Fibroblast of skin of scalp (primary cell): ENCODE measurements at places on chromosomes 12 and 14.

- DNase-seq, result no peak
Observed at GRCh38 chr12:4244868-4245267, 28.7 kb upstream of the CCND2 start.

DNA sequence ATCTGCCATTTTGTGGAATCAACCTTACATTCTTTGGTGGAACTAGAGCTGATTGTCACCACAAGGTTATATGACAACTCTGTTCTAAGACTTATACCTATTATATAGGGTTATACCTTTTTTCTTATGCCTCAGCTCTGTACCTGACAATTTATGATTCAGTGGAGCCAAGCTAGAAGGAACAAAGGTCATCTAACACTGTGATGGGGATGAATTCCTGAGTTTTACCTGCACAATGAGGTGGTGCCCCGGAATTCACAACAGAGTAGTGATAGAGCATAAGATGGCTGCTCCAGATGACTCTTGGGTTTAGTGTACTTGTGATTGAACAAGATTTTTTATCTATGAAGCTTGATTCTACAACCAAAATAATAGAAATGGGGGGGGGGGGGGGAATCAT lies 207.3 kb downstream of the PCNX1 start:
- DNase-seq, result no peak

DNA sequence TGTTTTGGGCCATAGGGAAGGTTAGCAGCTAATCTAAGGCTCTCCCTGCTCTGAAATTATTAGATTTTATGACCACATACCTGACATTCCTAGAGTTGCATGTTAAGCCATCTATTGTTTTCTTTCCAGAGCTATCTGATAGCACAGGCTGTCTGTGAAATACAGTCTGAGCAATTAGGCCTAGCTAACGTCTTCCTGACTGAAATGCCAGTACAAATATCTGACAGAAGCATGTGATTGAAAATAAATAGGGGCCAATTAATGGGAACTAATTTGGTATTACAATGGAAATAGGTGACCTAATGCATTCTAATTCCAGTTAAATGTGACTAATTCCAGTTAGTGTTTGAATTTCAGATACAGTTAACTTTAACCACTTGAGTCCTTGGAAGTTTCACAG lies 115.2 kb downstream of the C12orf75 start:
- peak; percentile 69 for DNase-seq

- DNase-seq, result no peak
Observed at GRCh38 chr14:103267226-103267910, 66.7 kb upstream of the EIF5 start.

GRCh38 chr14:99233222-99234035 lies 38.6 kb downstream of the BCL11B start:
- DNase-seq, result no peak

DNA sequence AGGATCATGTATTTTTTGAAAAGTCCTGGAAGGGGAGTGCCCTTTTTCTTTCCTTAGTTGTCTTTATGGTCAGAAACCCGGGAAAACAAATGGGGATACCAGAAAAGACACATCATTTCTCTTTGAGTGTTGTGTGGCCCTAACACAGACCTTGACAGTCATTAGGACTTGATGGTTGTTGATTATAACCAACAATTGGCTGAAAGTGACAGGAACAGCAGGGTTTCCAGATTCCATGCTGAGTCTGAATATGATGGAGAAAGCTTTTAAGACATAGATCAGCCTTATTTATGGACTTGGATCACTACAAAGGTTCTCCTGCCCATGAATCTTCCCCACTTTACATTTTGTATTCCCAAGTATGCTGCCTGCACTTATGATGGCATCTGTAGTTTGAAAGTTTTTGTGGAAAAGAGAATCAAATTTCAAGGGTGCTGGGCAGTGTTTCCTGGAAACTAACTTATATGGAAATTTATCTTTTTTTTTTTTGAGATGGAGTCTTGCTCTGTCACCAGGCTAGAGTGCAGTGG lies 30.4 kb downstream of the POLR3B start:
- no peak for DNase-seq

DNA sequence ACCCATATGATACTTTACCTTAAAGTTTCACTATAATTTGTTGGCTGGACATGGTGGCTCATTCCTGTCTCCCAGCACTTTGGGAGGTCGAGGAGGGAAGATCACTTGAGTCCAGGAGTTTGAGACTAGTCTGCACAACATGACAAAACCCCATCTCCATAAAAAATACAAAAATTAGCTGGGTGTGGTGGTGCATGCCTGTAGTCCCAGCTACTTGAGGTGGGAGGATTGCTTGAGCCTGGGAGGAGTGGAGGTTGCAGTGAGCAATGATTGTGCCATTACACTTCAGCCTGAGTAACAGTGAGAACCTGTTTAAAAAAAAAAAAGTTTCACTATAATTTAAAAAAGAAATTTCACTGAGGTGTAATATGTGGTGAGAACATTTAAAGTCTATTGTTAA lies 21.2 kb downstream of the DERA start:
- DNase-seq, result no peak

GRCh38 chr14:95146079-95146771 lies 11.1 kb downstream of the DICER1 start:
- no peak for DNase-seq
